ENCODE measurements at places on chromosomes 7 and 10.

DNA sequence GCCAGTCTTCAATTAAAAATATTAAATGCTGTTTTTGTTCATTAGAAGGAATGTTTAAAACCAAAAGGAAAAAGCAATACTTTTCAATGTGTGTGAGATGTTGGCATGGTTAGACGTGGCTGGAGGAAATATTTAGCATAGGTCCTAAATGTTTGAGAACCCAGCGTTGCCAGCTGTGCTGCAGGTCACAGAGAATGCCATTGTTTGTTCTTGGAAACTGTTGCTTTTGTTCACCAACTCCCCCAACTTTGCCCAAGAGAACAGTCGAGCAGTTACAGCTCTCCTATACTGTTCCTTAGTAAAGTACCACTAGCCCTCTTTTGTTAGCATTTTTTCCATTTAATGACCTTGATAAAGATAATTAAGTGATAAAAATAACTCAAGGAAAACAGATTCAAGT is 44.5 kb upstream of the ELMO1 start:
- DNase-seq = no peak

GRCh38 chr7:114969096-114969495 is 47.2 kb downstream of the MDFIC start:
- DNase-seq = no peak

- DNase-seq = no peak
Observed at GRCh38 chr7:44969701-44970522, 8.9 kb downstream of the MYO1G start.

- no peak for DNase-seq
Observed at GRCh38 chr10:113930482-113931057, 76.1 kb downstream of the NHLRC2 start.

DNA sequence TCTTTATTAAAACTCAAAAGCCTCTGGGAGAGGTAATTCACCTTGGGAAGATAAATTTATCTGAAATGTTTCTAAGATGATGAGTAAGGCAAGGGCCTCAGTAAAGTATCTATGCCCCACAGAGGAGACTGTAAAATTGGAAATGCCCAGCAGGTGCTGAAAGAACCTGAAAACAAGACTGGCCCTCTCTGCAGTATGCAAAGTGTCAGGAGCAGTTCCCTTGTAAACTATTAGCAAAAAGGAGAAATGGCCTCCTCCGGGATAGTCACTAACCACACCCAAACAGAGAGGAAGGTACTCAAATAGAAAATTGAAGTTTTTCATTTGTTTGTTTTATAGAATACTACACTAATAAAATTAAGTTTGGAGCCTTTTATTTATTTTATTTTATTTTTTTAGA is 81.2 kb downstream of the FZD1 start:
- no peak for DNase-seq

- no peak for DNase-seq
Observed at GRCh38 chr10:18021725-18022480, 70.2 kb downstream of the SLC39A12 start.

DNA sequence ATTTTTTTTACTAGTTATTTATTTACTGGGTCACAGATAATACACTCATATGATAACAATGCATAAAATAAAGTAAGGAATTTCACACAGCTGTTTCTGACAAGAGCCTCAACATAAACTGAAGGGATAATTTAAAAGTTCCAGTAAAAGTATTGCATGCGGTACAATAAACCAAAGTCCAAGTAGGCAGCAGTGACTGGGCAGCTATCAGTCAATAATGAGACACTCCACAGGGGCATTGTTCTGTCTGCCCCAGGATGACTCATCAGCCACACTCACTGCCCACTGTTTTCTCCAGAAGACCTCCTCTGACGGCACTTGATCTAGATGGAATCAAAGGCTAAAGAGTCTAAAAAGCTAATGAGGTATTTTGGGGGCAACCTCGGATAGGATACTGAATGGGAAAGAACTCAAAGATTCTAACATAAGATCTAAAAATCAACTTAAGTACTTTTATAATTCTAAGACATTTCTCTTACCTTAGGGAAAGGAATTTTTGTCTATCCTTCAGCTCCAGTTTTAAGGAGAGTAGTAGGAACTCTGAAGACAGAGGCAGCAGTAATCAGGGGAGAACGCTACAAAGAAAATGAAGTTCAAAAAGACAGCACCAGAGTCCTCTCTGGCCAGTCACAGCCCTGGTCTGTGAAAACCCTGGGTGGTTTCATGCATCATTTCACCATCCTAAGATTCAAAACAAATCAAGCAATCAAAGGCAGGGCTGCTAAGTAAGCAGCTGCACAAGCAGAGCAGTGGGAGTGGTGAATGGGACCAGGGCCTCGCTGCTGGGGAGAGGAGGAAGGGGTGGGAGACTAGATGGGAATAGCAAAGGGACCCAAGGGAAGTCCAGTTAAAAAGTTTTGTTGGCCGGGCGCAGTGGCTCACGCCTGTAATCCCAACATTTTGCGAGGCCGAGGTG is 175.1 kb downstream of the AVL9 start:
- DNase-seq = no peak

DNA sequence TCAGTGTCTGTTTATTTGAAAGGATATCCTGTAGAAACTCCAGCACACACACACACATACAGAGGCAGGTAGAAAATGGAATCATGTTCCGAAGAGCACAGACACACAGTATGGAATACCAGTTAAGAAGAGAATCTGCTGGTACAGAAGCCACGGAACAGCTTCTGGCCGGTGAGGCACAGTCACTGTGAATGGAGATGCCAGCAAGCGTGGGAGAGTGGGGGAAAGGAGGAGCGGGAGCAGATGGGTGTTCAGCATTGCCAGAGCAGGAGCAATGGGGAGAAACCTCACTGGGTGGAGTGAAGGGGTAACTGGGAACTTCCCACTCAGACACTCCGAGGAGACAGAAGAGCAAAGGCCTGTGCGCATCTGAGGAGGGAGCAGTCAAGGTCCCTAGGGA is 9.5 kb upstream of the IMPDH1 start:
- DNase-seq = no peak

DNA sequence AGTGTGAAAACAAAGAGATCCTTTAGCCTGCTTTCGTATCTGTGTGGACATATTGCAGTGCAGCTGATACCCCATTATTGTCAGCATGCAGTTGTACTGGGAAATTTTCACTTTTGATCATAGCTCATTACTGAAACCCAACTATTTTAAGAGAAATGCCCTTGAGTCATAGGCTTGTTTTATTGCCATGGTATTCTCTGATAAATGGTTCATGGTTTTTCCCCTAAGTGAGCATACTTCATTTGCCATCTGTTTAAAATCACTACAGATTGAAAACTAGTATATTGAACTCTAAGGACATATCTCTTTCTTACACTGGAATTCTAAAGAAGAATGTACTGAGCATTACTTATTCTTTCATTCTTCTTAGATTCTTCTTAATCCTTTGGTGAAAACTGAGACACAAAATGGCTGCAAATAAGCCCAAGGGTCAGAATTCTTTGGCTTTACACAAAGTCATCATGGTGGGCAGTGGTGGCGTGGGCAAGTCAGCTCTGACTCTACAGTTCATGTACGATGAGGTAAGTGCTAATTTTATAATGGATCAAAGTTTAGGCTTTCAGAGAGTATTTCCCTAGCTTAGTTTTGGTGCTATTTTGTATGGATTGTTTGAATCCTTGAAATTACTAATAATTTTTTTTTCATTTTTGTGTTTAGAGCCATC is 63.0 kb downstream of the RALA start:
- DNase-seq = no peak

- no peak for DNase-seq
Observed at GRCh38 chr7:155746188-155746587, 66.1 kb downstream of the SHH start.

DNA sequence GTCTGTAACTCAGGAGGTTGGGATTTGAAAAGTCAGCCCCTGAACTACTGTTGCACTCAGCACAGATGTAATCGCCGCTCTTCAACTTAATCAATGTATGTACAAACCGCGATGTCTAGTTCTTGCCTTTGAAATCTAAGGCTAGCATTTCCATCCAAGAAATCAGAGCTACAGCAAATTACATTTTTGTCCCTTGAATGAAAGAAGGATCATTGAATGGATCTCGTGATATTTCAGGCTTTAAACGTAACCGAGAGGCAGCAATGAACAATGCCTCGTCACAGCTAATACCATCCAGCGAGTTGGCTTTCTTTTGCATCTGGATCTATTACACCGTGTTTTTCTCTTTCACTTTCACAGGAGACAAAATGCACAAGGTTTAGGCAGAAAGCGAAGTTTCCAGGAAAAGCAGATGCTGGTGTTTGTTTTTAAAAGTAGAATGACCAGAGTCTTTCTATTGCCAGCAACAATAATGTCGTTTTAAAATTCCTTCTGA is 5.5 kb downstream of the SKIDA1 start:
- DNase-seq = no peak

Data from lower leg skin (tissue), 4 donors.